ENCODE measurements at places on chromosomes 7 and 10. TPM values are rescaled to one million over a fixed set of nuclear protein-coding genes. Genes with fewer than 3 reads are reported as not detected.

The FAM237B gene
- not detected for total RNA-seq

The TMEM26 gene
- not detected for total RNA-seq

The PRRT4 gene
- total RNA-seq = 0.25 TPM

The NEBL gene
- total RNA-seq = not detected

The ATRNL1 gene
- 0.22 TPM for total RNA-seq

The GRM3 gene
- total RNA-seq = not detected

All from activated CD4-positive, alpha-beta T cell treated with anti-CD3 and anti-CD28 coated beads, Interleukin-2, amount 10 ng/mL, durations not matched to agents 7 days and 5 days (primary cell).